CMK (cell line): ENCODE measurements at places on chromosomes 4 and X.

- no peak for DNase-seq
These were observed 278.1 kb upstream of the TET2 start for GRCh38 chr4:104868533-104868932.

DNA sequence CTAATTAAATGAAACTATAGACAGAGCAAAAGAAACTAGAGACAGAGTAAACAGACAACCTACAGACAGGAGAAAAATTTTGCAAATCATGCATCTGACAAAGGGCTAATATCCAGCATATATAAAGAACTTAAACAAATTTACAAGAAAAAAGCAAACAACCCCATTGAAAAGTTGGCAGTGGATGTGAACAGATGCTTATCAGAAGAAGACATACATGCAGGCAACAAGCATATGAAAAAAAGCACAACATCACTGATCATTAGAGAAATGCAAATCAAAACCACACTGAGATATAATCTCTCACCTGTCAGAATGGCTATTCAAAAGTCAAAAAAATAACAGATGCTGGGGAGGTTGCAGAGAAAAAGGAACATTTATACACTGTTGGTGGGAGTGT lies 14.8 kb downstream of the ZNF280C start:
- DNase-seq = no peak

DNA sequence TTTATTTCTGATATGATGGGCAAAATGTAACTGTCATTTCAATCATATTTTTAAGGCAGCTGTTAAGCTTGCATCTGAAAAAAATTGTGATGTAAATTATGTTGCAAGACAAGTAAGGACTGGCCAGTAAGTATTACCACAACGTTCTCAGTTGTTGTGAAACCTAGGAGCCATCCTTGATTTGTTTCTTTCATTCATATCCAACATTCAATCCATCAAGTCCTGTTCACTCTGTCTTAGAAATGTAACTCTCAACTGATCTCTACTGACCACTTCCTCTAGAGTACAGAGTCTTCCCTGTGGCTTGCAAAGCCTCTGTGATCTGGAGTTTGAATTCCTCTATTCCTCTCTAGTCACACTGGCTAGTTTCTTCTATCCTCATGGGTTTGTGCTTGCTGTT lies 161.4 kb upstream of the MAD2L1 start:
- DNase-seq = no peak

DNA sequence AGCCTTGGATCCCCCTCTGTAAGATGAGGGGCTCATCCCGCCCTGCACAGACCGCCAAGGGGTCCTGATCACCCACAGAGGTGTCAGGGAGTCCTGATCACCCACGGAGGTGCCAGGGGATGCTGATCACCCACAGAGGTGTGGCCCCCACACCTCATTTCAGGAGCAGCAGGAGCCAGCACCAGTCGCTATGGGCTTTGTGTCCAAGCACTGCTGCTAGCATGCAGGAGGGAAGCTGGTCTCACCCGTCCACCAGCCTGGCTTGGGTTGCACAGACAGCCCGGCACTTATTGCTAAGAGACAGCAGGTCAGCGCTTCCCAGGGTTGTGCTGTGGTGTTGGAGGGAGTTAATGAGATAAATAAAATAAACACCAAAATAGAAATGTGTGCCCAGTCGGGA lies 88.5 kb downstream of the ADRA2C start:
- no peak for DNase-seq

- DNase-seq = no peak
These were observed 6.0 kb upstream of the TBC1D9 start for GRCh38 chr4:140762202-140762601.

DNA sequence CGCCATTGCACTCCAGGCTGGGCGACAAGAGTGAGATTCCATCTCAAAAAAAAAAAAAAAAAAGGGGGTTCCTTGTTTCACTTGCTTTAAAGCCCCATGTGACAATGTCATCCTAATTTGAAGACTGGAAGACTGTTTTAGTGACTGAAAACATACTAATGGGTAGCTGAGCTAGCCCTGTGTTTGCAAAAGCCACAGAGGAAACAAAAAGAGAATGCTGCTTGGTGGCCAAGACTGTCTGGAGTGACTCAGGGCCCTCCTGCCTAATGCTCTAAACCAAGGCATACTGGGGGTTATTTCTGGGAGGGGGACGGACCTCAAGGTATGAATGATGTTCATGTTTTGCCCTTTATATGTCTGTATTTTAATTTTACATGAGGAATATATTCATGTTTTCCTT lies 16.0 kb downstream of the HPSE start:
- DNase-seq = no peak

DNA sequence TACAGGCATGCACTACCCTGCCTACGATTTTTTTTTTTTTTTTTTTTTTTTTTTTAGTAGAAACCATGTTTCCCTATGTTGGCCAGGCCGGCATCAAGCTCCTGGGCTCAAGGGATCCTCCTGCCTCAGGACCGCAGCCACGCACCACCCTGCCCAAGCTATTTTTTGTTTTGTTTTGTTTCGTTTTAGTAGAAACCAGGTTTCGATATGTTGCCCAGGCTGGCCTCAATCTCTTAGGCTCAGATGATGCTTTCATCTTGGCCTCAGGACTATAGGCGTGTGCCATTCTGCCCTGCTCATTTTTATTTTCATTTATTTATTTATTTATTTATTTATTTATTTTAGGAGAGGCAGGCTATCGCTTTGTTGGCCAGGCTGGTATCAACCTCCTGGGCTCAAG lies 1.2 kb upstream of the SSX3 start:
- DNase-seq = no peak
